Esophagus squamous epithelium (tissue), 5 donors: ENCODE measurements at places on chromosomes 3 and 15.

GRCh38 chr3:108088146-108088545 is 2.7 kb downstream of the CD47 start:
- no peak for DNase-seq

DNA sequence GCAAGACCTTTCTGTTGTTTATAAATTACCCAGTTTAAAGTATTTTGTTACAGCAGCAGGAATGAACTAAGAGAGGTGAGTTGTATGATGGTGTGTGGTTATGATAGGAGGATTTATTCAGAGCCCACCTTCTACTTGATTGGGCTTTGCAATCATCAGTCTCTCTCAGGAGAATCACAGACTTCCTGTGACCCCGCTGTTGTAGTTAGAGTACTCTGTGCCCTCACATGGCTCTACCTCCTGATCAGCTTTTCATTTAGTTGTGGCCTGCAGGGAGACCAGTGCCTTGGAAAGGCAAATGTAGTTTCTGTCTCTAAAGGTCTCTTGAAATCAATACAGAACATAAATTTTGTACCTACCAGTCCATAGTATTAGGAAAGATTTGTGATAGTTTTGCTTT is 7.6 kb upstream of the P2RY14 start:
- DNase-seq = no peak

- DNase-seq = no peak
Measured at GRCh38 chr3:33165372-33165771, 51.6 kb downstream of the CRTAP start.

GRCh38 chr15:95277266-95277665 is 1045.9 kb downstream of the MCTP2 start:
- DNase-seq = no peak

DNA sequence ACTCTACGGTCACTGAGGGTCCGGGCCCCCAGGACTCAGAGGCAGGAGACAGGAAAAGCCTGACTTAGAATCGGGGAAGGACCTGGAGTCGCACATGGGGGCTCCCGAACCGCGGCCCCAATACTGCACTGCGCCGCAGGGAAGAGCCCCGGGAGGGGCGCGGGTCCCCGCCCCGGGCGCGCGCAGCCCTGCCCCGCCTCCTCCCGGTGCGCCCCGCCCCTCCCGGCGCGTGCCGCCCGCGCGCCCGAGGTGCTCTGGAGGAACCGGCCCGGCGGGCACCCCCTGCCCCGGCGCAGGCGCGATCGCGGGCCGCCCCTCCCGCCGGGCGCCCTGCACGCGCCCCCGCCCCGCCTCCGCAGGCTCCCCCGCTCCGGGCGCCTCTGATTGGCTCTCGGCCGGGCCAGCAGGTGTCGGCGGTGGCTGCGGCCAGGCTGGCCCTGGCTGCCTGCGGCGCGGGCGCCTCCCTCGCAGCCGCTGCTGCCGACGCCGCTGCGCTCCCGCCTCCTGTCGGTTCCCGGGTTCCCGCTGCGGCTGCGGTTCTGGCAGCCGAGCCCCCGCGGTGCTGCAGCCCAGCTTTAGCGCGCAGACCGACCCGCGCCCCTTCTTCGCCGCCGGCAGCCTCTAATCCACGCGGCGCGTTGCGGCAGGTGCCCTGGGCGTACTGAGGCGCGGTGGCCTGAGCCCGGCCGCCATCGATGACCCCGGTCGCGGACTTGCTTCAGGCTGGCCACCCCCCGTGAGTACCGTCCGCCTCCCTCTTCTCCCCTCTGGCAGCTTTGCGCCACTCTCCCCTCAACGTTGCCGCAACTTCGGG is at the start of gene MYRIP:
Gene MYRIP (plus strand): TSS at position 429 of the 814 bp plus-strand sequence. CDS start 91,208 bp downstream, outside the sequence.
- DNase-seq = no peak

DNA sequence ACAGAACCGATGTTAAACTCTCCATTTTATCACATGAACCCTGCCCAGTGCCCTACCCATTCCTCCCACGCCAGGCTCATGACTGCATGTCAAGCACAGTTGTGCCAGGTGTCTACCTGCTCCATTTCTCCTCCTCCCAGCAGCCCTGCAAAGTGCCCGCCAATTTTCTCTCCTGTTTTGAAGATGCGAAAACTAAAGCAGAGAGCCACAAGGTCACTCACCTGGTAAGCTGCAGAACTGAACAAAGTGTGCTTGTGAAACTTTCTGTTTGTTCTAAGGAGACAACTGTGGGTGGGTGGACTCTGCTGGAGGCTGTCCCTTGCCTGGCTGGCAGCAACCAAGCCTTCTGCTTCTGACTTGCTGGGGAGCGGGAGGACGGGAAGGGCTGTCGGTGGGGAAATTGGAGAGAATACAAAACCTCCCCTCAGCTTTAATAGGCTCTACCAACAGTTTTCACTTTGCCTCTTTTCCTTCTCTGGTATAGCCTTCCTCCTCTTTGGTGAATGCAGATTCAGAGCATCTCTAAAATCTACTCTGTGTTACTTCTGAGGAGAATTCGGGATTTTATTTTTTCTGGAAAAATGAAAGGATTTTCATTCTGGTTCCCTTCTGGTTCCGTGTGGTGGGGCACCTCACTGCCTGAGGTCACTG is 23.0 kb downstream of the LIMD1 start:
- no peak for DNase-seq

DNA sequence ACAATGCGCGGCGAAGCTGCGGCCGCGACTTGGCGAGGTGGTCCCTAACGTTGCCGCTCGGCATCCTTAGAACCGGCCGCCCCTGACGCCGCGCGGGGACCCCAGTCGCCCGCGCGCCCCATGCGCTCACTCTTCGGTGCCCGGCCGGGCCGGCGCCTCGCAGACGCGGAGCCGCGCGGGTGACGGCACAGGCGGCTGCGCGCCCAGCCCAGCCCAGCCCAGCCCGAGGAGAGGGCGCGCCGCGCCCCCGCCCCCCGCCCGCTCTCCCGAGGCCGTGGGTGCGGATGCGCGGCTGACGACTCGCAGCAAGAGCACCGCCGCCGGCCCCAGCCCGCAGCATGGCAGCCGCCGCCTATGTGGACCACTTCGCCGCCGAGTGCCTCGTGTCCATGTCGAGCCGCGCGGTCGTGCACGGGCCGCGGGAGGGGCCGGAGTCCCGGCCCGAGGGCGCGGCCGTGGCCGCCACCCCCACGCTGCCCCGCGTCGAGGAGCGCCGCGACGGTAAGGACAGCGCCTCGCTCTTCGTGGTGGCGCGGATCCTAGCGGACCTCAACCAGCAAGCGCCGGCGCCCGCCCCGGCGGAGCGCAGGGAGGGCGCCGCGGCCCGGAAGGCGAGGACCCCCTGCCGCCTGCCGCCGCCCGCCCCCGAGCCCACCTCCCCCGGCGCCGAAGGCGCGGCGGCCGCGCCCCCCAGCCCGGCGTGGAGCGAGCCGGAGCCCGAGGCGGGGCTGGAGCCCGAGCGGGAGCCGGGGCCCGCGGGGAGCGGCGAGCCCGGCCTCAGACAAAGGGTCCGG is 437 bp downstream of the KLF13 start:
- no peak for DNase-seq

GRCh38 chr3:8443829-8444791 is 57.5 kb upstream of the LMCD1 start:
- DNase-seq = peak; percentile 17

- no peak for DNase-seq
Measured at GRCh38 chr3:195895078-195895860, 13.1 kb downstream of the TNK2 start.
